Germinal center (tissue), 1 donor: ENCODE measurements at places on chromosomes 2 and 18.

DNA sequence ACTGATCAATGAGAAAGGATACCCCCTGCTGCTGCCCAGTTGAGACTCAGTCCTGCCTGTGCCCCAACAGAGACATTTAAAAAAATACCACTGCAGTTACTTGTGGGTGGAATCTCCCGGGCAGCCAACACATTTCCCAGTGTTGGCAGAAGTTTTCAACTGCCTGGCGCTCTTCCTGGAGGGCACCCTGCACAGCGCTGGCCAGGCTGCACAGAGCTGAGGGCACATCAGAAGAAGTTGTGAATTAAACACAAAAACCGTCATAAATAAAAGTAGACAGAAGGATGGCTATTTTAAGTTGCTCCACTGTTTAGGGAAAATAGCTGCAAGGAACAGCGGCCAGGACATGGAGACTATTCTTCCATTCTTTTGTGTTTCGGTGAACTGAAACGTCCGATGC, 110.2 kb upstream of the THOC1 start:
- no peak for DNase-seq

GRCh38 chr2:8193146-8193545, 488.7 kb upstream of the ID2 start:
- DNase-seq: no peak

GRCh38 chr2:54957321-54957999, 92.8 kb downstream of the RTN4 start:
- no peak for DNase-seq

DNA sequence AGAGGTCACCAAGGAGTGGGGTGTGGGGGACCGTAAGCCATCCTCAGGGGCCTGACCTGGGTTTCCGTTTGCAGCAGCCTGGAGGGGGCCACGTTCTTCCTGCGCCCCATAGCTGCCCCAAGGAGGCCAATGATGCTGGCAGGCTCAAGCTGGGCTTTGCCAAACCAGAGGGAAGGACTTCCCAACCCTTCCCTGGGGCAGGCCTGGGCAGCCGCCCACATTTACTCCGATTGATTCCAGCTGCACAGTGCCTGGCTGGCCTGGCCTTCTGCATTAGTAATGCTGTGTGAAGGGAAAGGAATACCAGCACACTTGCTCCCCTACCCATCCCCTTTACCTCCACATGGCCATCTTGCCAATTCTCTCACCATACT, 360.6 kb upstream of the SLC14A2 start:
- DNase-seq: no peak

GRCh38 chr2:144456680-144457079, 63.2 kb downstream of the ZEB2 start:
- peak; percentile 26 for DNase-seq

DNA sequence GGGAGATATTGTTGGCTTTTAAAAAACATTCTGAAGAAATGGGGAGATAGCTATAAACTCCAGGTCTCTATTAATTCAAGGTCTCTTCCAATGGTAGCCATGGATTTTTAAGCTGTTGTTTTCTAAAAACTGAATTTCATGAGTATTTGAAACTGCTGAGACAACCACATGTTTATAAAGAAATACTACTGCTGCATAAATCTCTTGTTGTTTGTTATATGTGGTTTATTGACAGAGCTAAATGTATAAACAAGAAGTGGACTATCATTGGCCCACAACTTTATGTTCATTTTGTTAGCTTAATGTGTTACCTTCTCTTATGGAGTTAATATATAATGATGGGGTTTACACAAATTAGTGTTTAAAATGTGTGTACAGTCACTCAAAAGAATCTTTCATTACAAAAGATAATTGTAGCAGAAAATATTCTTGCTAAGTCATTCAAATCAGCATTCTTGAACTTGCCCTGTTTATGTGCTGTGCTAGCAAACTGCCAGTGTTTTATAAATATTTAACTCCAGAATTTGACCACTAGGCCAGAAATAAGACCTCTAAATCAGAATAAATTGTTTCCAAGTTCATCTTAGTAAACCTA, 242.1 kb downstream of the TMX3 start:
- no peak for DNase-seq

DNA sequence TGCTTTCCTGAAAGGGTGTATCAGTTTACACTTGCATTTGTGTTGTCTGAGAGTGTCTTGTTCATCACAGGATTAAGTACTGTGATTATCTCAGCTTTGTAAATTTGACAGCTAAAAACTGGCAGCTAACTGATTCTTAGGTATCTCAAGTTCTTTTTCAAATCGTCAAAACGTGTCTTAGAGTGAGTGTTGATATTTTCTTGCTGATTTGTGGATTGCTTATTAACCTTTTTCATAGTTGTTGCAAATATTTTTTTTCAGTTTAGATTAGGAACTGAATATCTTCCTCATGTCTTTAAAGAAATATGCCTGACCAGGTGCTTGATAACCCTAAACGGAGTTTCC, 41.9 kb downstream of the LRRFIP1 start:
- DNase-seq: no peak

DNA sequence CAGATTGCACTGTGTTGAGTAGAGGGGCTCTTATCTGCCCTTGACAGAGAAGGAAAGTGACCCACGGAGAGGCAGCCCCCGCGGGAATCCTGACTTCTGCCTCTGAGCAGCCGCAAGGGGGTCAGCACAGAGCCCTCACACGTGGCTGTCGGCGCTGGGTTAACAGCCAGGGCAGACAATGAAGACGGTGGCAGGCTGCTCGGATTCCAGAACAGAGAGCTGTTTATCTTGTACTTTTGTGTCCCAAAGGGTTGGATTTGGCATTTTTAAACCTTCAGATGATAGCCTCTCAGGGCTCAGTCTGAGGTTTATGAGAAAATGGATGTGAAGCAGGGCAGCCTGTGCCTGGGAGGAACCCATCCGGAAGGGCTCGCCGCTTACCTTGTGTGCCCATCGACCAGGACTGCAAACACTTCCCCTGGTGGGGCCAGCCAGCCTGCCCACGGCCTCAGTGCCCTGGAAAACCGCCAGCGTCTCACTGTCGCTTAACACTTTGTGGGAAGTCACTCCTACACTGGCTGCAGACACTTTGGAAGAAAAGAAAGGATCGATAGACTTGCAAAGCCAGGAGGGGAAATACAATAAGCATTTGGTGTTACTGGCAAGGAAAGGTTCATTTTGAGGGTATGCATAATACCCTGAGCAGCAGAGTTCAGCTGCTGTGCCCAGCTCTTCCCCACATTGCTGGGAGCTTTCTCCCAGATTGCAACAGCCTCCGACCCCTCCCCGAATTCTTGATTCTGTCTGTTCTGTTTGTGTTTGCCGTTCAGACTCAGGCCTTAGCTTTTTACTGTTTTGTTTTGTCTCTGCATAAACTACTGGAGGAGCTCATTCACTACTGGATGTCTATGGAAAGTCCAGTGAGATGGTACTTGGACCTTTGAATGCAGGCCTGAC, 325.3 kb upstream of the MYT1L start:
- DNase-seq: no peak

GRCh38 chr18:75977081-75977480, 518.0 kb downstream of the ZNF516 start:
- no peak for DNase-seq

DNA sequence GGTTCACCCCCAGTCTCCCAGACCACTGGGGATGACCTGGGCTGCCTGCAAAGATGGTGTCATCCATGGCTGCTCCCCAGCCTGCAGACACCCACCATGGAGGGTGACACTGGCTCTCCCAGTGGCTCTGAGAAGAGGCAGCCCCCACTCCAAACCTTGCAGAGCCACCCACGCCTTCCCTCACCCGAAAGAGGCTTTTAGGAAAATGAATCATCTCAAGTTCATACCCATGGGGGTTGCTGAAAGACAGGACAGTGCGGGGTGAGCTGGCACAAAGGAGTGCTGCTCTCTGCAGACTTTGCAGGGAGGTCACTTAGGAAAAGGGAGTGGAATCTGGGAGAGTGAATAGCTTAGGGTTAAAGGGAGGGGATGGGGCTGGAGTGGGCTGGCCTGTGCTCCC, 36.4 kb downstream of the MPHOSPH10 start:
- DNase-seq: no peak

DNA sequence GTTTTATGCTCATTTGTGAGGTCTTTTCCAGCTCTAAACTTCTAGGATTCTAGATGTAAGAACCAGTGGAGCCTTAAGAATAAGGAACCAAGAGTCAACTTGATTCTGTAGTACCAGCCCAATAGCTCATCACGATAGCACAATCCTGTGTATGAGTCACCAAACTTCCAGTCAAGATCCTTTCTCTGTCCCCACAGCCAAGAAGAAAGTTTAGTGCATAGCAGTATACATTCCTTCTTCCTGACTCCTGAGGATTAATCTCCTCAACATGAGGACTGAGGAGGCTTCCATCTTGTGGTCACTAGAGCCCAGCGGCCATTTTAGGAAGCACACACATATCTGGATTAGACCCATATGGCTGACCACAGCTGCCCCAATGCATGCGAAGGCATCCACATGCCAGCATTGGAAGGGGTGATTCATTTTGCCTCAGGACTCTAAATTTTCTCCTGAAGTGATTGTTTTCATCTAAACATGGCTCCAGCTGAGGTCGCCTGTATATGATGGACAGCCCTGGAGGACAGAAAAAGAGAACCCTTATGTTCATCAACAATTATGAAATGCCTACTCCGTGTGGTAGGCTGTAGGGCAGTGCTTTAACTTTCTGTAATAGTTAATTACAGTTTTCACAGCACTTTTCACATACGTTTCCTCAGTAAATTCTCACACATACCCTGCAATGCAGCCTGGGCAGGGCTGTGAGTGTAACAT, 53.5 kb downstream of the RASGRP3 start:
- DNase-seq: no peak

DNA sequence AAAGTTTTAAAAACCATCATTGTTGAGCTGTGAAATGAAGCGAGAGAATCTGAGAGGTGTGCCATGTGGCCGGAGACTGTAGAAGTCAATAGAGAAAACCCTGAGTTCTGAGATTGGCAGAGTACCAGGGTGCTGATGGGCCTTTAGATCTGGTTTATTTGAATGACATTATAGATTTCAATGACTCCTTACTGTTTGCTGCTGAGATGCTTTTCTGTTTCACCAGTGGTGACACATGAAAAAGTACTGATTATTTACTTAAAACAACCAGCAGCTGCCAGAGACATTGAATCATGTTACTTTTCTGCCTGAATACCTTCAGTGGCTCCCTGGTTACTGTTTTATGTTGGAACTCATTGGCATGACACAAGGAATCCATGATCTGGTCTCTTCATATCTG, 602.7 kb upstream of the ZNF804A start:
- no peak for DNase-seq

GRCh38 chr2:108612153-108612513, 77.9 kb downstream of the LIMS1 start:
- peak; percentile 73 for DNase-seq

DNA sequence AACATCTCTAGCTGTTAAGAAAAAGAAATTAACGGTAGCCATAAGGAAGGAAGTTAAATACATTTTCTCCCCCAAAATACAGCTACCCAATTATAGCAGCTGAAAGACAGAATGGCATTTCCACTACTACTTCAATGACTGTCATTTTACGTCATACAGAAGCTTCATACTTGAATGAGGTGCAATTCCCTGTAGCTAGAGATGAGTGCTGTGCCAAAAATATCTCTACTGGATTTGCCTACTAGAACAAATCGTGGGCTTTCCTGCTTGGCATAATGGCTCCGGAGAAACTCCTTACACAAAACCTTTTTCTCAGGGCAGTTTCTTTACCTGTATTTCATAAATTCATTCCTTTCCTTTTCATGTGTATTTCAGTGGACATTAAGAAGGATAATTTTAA, 36.3 kb upstream of the NRXN1 start:
- no peak for DNase-seq

GRCh38 chr2:151918308-151918707, 90.1 kb upstream of the ARL5A start:
- DNase-seq: no peak

- DNase-seq: no peak
Observed at GRCh38 chr18:24089515-24090337, 49.1 kb upstream of the CABYR start.

DNA sequence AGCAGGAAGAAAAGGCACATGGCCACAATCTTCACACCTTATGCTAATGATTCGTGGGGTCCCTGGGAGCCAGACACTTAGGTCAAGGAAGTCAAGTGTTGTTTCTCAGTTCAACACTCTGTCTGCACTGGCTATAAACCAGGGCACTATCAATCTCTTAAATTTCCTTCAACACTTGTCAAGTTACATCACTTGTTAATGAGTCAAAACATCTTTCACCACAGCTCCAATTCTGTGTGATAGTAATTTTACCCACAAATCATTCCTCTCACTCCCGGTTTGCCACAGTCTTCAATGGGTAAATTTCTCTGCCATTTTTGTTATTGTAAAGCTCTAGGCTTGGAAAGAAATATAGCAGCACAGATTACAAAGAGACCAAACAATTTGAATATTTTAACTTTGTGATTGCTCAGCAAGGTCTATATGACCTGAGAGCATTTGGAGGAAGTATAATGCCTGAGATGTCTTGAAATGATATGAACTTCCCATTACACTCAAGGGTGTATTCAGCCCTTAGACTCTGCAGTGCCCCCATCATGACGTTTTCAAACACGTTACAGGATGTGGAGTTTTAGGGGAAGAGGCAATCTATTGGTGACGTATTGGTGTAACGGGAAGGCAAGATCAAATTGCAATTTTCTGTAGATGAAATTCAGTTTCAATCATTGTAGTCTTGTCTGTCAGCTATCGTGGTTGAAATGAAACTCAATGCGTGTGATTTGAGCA, 78.7 kb downstream of the ICOS start:
- DNase-seq: no peak

- DNase-seq: no peak
Observed at GRCh38 chr2:36389091-36389564, 33.5 kb downstream of the CRIM1 start.

DNA sequence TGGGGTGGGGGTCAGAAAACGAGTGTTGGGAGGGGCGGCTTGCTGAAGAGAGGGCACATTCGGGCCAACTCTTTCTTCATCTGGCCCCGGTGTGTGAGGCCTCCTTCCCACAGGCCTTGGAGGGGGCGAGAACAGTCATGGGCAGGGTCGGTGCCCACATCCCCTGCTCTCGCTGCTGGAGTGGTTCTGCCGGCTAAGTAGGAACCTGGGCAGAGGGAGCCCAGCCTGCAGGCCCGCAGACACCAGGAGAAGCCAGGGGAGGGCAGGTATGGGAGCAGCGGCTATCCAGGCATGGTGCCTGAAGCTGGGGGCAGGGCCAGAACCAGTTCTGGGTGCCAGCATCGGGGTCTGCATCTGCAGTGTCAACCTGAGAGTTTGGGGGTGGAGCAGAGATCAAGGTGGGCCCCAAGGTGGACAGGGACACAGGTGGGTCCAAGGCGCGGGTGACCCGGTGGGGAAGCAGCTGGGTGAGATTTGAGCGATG, 46.6 kb upstream of the HPCAL1 start:
- no peak for DNase-seq

- DNase-seq: no peak
Observed at GRCh38 chr2:188978291-188979081, 4.3 kb downstream of the COL3A1 start.
